ENCODE measurements at places on chromosomes 7 and 10. TPM values are rescaled to one million over a fixed set of nuclear protein-coding genes. Genes with fewer than 3 reads are reported as not detected.
A peak's percentile ranks its signal among the peaks of the same experiment; 100 is the strongest.

The MORN4 gene
- total RNA-seq = 11.9 TPM

The LIPK gene
- total RNA-seq = not detected

The AEBP1 gene
- total RNA-seq = 49.1 TPM

The PRLHR gene
- not detected for total RNA-seq

DNA sequence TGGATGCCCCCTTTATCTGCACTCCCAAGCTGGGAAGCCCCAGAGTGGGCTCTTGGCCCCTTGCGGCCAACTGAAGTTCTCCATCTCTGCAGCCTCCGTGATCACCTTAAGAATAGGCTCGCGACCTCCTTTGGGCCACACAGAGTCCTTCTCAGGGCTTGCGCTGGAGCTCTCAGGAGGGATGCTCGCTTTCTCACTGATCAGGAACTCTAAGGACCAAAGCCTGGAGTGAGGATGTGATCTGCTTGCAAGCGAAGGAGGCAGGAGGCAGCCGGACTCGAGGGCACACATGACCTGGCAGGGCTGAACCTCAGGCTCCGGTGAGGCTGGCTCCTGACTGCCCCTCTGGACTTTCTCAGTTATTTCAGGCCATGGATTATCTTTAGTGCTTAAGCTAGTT lies 192.1 kb upstream of the MKI67 start:
- no peaks in the 10 kb centered on the region for H3K27me3 ChIP-seq
- H3K27ac ChIP-seq = no peak overlapping the region
- no peaks in the 10 kb centered on the region for H3K36me3 ChIP-seq

- no peak overlapping the region for H3K4me3 ChIP-seq
- H3K36me3 ChIP-seq = peaks cover 15% of the 10 kb centered on the region
- no peaks in the 10 kb centered on the region for H3K27me3 ChIP-seq
- H3K4me1 ChIP-seq = peaks cover 3% of the 10 kb centered on the region
Measured at GRCh38 chr7:99368750-99369389, 5.7 kb upstream of the ARPC1B start.

GRCh38 chr10:73469579-73469978 lies 26.2 kb downstream of the PPP3CB start:
- no peak for DNase-seq
- H3K27ac ChIP-seq = no peak overlapping the region
- H3K27me3 ChIP-seq = no peaks in the 10 kb centered on the region
- H3K4me1 ChIP-seq = no peaks in the 10 kb centered on the region
- peaks cover 36% of the 10 kb centered on the region for H3K36me3 ChIP-seq

GRCh38 chr10:117135026-117135372 lies 3.1 kb downstream of the VAX1 start:
- H3K27ac ChIP-seq = no peak overlapping the region
- H3K4me3 ChIP-seq = peak overlapping the region; percentile 21
- H3K4me1 ChIP-seq = no peaks in the 10 kb centered on the region
- H3K27me3 ChIP-seq = peaks cover 93% of the 10 kb centered on the region
- H3K36me3 ChIP-seq = no peaks in the 10 kb centered on the region

GRCh38 chr7:51328351-51328801 lies 11.8 kb upstream of the COBL start:
- peaks cover 12% of the 10 kb centered on the region for H3K4me1 ChIP-seq
- H3K27ac ChIP-seq = peak overlapping the region; percentile 97
- no peaks in the 10 kb centered on the region for H3K27me3 ChIP-seq
- peaks cover 13% of the 10 kb centered on the region for H3K36me3 ChIP-seq
- H3K4me3 ChIP-seq = peak overlapping the region; percentile 65

All from H9 (cell line).